Trophoblast cell (in vitro differentiated cells and primary cell): ENCODE measurements at places on chromosomes 4 and X.

DNA sequence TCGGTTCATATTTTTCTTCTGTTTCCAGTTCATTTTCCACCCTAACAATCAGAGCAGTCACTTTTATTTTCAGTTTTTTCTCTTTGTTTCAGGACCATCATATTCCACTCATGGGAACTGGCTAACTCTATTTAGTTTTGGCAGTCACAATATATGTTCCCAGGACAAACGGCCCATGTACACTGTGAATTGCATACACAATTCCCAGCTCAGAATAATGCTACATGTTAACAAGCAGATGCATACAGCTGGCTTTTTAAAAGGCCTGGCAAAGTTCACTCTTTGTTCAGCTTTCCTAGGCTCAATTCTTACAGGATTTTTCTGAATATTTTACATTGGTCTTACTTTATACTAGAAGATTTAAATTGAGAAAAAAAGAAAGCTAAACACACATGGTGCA, 224.9 kb downstream of the ANKRD50 start:
- DNase-seq: no peak

GRCh38 chr4:7783541-7783940, 156.1 kb downstream of the AFAP1 start:
- no peak for DNase-seq

- DNase-seq: no peak
Observed at GRCh38 chrX:47797084-47797483, 39.6 kb upstream of the ZNF81 start.

- peak; percentile 31 for DNase-seq
Observed at GRCh38 chr4:180932370-180933001, 1310.7 kb upstream of the TENM3 start.

DNA sequence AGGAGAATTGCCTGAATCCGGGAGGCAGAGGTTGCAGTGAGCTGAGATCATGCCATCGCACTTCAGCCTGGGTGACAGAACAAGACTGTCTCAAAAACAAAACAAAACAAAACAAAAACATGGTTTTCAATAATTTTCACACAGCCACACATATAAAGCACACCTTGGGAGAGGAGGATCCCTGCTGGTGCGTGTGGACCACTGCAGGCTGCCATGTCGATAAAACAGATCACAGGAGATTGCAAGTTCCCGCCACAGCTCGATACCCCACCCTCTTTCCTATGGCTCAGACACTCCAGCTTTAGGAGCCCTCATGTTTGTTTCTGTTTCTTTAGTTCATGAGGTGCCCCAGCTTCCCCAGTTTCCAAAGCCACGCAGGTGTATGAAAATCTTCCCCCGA, 31.3 kb upstream of the CLDN24 start:
- DNase-seq: no peak

DNA sequence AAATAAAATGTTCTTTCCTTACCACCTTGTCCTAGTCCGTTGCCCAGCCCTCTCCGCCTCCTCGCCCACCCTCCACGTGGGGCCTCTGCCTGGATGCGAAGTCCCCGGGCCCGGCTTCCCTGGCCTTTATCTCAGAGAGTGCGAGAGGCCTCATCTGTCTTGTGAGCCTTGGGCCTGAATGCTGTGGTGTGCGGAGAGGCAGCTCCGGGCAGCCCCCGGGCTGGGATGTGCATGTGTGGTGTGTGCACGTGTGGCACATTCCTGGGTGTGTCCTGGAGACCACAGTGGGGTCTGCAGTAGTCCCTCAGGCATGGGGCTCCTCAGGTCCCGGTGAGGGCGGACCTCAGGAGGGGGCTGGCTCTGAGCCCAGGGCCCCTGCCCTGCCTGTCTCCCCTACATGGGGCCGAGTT, 31.4 kb downstream of the DOK7 start:
- no peak for DNase-seq

DNA sequence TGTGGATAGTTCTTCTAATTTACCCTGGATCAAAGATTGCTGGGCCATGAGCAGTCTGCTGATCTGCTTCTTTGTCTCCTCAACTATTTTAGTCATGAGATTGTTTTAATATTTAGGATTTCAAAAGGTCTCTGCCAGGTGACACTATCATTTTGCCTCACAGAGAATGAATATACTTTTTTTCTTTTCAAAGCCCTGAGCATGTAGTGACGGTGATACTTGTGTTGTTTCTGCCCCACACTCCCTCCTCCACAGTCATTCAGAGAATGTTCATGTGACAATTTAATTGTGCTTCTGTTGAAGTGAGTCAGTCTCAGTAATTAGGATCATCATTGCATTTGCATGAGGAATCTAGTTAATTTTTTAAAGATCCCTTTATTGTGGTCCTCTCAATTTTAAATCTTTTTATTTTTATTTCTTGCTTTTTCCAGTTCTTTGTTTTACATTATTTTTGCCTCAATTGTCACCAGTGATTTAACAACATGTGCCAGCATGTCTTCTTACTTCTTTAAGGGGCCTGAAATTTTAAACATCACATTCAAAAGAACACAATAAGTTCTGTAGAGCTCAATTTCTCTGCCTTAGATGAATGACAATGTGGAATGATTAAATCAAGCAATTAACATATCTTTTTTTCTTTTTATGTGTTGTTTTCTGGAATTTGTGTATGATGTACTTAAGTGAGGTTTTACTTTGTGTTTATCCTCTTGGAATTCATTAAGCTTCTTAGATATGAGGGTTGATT, 12.3 kb downstream of the MMRN1 start:
- peak; percentile 35 for DNase-seq

DNA sequence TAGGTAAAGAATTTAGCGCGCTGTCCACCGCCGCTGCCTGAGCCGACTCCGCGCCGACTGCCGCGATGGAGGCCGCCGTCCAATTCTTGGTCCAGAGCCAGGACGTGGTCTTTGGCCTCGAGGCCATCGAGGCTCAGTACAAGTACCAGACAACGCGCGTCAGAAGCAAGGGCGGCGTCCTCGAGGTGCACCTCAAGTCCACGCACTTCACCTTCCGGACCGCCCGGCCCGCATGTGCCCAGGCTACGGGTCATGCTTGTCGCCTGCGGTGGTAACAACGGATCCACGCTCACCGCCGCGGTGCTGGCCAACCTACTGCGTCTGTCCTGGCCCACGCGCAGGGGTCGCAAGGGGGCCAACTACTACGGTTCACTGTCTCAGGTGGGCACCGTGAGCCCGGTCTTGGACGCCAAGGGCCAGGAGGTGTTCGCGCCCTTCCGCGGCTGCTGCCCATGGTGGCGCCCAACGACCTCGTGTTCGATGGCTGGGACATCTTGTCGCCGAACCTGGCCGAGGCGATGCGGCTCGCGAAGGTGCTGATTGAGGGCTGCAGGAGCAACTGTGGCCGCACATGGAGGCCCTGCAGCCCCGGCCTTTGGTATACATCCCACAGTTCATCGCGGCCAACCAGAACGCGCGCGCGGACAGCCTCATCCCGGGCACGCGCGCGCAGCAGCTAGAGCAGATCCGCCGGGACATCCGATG, 128.0 kb downstream of the ANAPC4 start:
- no peak for DNase-seq

DNA sequence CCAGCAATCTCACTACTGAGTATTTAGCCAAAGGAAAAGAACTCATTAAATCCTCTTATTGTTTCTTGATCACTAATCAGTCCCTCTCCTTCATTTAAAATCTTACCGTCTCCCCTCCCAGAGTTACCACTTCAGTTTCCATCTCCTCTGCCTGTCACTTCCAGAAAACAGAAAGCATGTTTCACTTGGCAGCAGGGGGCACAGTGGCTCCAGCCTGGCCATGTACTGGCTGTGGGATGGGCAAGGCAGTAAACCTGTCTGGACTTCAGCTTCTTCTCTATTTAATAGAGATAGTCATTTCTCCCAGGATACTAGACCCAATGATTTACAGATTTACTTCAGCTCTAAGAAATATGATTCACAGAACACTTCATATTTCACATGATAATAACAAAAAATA, 63.2 kb downstream of the CD40LG start:
- DNase-seq: peak; percentile 32

GRCh38 chr4:6926681-6927478, 17.3 kb downstream of the TBC1D14 start:
- peak; percentile 51 for DNase-seq

GRCh38 chrX:134542485-134542884, 82.5 kb downstream of the HPRT1 start:
- peak; percentile 45 for DNase-seq

- peak; percentile 70 for DNase-seq
Observed at GRCh38 chrX:93874554-93874953, 200.5 kb downstream of the FAM133A start.

DNA sequence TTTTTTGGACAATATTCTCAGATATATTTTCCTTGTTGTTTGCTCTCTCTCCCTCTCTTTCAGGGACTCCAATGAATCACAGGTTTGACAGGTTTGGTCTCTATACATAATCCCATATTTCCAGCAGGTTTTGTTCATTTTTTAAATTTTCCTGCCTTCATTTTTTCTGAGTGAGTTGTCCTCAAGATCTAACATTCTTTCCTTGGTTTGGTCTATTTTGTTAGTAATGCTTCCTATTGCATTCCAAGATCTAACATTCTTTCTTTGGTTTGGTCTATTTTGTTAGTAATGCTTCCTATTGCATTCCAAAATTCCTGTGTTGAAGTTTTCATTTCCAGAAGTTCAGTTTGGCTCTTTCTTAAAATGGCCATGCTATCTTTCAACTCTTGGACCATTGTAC, 45.3 kb upstream of the ZMAT1 start:
- peak; percentile 78 for DNase-seq

DNA sequence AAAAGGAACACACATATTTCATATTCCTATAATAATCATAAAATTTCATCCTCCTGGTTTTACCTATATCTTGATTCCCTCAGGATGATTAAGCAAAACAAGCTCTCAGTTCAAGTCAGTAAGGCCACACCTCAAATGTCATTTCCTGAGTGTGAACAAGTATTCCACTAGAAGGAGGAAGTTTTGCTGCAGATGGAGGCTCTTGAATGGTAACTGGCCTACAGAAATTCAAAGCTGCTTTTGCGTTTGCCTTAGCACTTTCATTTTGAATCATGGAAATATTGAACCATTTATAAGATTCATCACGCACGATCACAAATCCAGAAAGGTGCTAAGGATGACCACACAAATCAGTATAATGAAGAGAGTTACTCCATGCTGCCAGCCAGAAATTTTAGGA, 254.4 kb upstream of the CXXC4 start:
- no peak for DNase-seq

- no peak for DNase-seq
Observed at GRCh38 chr4:184612074-184612473, 37.2 kb downstream of the CASP3 start.

GRCh38 chr4:113760795-113761619, 531 bp downstream of the CAMK2D start:
- DNase-seq: peak; percentile 29

DNA sequence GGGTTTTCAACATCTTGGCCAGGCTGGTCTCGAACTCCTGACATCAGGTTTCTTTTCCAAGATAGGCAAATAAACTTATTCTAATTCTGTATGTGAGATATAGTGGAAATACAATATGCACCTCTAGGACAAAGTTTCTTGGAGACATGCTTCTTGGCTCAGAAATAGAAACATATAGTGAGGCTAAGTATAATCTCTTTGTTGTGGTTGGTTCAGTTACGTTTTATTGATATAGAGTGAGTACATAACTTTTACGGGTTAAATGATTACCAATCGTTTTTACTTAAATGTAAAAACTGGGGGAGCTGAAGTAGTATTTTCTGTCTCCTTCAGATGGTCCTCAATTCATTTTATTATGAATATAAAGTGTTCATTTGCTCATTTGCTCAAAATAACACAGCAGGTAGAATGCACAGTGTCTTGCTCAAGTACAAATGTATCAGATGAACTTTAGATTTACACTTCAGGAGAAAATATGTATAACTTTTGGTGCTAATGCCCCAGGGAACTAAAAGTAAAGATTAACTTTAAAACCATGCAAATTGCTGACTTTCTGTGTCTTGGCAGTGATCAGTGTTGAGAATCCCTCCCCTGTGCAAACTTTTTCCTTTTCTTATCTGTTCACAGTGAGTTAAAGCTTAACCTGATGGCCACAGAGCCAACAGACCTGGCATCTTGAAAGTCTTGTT, 77.6 kb downstream of the AFF1 start:
- no peak for DNase-seq

DNA sequence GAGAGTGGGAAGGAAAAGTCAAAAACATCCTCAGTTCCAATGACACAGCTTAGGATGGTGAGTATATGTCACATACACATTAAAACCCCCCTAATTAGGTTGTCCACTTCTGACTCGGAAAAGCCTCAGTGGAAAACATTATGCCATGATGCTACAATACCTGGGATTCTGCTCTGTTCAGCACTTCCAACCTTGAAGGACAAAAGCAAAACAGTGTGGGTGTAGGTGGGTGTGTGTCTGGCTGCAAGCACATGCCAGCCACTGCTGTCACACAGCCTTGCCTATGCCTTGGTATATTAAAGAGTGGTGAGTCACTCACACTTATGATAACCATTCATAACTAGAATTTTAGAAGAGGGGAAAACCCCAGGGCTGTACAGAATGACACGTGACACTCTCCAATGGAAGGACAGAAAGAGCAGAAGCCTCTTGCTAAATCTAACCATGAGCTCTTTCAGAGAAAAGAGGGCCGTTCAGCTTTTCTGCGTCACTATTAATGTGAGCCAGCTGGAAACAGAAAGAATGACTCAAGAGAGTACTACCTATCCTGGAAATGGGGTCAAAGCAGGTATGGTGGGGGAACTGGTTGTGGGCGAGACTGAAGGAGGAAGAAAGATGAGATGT, 159.6 kb downstream of the TET2 start:
- no peak for DNase-seq

DNA sequence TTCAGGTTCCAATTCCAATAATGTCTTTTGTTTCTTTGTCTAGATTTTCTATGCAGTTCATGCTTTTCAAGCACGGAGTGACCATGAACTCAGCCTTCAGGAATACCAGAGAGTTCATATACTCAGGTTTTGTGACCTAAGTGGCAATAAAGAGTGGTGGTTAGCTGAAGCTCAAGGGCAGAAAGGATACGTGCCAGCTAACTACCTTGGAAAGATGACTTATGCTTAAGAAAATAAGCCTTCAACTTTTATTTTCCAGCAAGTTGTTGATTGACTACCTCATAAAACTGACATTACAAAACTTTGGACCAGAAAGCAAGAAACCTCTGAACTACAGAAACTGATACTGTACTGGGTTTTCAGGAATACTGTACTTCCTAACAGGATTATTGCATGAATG, 30.8 kb downstream of the INTS12 start:
- DNase-seq: no peak

DNA sequence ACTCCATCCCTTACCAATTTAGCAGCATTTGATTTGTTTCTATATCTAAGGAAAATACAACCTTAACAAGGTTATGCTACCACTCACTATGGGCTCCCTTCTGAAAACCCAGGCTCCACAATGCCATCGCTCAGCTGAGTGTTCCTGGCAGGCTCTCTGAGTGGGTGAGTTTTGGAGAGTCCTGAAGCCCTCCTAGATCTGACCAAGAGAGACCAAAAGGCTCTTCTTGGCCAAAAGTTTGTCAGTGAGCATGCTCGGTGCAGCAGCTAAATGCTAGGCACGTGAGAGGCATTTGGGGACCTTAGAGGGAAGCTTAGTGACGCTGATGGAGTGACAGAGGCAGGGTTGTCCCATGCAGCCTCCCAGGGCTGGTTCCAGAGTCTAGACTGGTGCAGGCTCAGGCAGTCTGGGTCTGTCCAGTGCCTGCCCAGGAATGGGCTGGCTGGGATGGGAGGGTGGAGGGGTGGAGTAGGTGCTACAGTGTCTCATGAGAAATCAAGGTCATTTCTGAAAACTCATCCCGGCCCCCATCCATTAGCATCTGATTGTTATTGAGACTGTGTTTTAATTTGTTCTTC, 346.8 kb downstream of the NR3C2 start:
- DNase-seq: no peak

- DNase-seq: peak; percentile 10
Observed at GRCh38 chr4:106690487-106690886, 321.9 kb upstream of the GIMD1 start.
